SJSA1 (cell line): ENCODE measurements at places on chromosomes 1 and 21. TPM values are rescaled to one million over a fixed set of nuclear protein-coding genes. Genes with fewer than 3 reads are reported as not detected.

Gene PLEKHN1
- total RNA-seq, result 0.34 TPM in 1 of 2 replicates, not detected in the other

Gene ECE1
- 67.2 and 82.6 TPM in 2 replicates for total RNA-seq

Gene CLSTN1
- 41.2 and 64.3 TPM in 2 replicates for total RNA-seq

Gene DNAJC8
- total RNA-seq, result 116 and 191 TPM in 2 replicates

Gene OPRD1
- total RNA-seq, result 0.03 and 0.05 TPM in 2 replicates

Gene HHAT
- 2.9 and 10.0 TPM in 2 replicates for total RNA-seq

DNA sequence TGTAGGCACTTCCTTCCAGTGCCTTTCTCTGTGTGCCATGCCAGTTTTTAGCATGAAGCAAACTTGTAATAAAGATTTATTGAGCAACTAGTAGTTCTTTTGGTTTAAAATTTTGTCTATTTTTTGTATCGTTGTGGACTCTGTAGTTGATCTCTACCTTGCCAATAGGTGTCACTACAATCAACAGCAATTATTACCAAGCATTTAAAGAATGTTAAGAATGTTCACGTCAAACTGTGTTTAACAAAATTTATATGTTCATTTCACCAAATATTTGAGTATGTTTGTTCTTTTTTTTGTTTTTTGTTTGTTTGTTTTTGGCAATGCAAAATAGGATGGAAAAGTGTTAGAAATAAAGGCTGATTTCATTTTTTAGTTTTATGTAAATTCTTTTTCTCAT lies 208.1 kb downstream of the PATJ start:
- no peak for DNase-seq

GRCh38 chr1:184520336-184520735 lies 133.5 kb downstream of the C1orf21 start:
- DNase-seq, result no peak

- DNase-seq, result no peak
Observed at GRCh38 chr1:6009120-6010040, 17.2 kb upstream of the NPHP4 start.

DNA sequence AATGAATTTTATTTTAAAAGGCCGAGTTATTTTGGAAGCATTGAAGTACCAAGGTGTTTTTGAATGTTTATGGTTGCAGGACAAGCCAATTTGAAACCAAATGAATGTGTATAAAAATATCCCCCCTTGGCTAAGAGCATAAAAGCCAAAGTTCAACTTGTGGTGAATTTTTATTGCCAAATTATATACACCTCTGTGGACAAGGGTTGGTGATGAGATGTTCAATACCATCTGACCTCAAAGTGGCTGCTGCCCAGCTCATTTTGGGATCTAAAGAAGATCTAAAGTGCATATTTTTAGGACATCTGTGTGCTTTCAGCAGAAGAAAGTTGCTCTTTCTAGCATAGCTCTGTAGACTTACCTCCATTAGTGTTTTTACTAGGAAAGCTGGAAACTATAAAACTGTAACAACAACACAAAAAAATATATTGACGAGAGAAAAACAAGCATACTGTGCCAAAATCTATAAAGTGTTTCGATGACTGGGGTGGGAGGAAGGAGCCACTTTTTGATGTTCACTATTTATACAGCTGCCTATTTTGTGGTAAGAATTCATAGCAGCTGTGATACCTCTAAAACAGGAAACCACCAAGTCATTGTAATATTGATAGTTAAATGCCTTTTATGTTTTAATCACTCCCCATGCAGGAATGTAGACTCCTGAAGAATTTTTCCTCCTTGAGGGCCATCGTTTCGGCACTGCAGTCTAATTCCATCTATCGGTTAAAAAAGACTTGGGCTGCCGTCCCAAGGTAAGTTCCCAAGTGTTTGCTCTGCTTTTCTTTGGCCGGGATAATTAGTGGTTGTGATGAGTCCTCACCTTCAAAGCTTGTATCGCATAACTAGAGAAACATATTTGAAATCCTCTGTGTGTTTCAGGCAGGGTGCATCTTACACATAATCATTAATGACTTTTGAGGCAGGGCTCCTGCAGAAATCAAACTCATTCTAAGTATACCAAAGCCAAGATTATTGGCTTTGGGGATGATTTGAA lies 83.2 kb downstream of the RGL1 start:
- no peak for DNase-seq

DNA sequence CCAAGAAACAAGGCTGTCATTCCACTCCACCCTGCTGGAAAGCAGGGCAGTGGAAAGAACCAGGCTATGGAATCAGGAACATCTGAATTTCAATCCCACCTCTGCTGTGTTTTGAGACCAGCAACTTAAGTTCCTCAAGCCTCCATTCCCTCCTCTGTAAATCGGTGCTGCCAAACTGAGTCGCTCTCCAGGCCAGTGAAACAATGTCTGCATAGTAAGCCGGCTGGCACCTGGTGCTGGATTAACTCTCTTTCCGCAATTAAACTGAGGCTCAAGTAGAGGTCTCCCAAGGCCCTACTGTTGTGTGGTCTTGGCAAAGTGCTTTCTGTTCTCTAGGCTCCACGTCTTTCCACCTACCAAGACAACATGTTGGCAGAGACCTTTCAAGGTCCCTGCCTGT lies 65.3 kb downstream of the SSBP3 start:
- DNase-seq, result no peak

DNA sequence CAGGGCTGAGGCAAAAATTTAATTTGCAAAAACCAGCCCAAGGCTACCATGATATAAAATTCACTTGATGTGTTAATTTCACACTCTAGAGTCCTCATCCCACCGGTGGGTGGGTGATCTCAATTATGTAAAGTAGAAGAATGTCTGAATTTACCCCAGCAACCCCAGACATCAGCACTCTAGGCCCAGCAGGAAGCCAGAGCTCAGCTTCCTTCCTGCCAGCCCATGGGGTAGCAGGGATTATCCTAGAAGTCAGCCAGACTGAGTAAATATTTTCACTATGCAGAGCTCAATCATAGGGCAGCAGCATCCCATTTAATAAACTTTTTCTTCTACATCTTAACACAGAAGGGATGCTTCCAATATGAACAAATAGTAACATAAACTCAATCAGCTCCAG lies 71.0 kb downstream of the SIPA1L2 start:
- no peak for DNase-seq

GRCh38 chr1:185495898-185496297 lies 178.9 kb upstream of the IVNS1ABP start:
- no peak for DNase-seq

- no peak for DNase-seq
Observed at GRCh38 chr21:37686991-37687810, 229.1 kb downstream of the KCNJ6 start.

DNA sequence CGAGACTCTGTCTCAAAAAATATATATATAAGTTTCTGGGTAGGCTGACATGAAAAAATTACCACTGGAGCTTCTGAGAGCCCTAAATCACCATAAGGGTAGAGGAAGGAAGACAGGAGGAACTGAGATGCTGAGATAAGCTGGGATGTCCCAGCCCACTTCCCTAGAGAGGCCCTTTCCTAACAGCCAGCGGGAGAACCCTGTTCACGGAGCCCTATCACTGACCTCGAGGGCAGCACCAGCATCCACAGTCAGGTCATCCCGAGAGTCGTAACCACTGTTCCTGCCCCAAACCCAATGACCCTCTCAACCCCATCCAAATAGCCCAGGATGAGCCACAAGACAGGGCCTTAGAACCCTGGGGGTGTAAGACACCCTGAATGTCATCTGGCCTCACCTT lies 77.5 kb downstream of the CD34 start:
- no peak for DNase-seq
